Stimulated activated CD4-positive, alpha-beta T cell treated with anti-CD3 and anti-CD28 coated beads, Interleukin-12 subunit alpha, Interleukin-12 subunit beta, amount 100 ng/mL, for 24 hours (primary cell): ENCODE measurements at places on chromosomes 4 and X.
A peak's percentile ranks its signal among the peaks of the same experiment; 100 is the strongest.

DNA sequence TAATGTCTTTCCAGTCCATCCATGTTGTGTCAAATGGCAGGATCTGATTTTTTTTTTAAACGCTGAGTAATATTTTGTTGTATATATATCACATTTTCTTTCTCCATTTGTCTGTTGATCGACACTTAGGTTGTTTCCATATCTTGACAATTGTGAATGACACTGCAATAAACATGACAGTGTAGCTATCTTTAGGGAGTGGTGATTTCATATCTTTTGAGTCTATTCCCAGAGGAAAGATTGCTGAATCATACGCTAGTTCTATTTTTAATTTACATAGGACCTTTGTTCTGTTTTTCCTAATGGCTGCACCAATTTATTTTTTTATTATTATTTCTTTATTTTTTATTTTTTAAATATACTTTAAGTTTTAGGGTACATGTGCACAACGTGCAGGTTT is 470.7 kb downstream of the CCSER1 start:
- DNase-seq = no peak

GRCh38 chr4:141132709-141133145 is 542 bp downstream of the RNF150 start:
- no peak for DNase-seq

- DNase-seq = no peak
Measured at GRCh38 chr4:154004507-154005170, 215.8 kb upstream of the SFRP2 start.

DNA sequence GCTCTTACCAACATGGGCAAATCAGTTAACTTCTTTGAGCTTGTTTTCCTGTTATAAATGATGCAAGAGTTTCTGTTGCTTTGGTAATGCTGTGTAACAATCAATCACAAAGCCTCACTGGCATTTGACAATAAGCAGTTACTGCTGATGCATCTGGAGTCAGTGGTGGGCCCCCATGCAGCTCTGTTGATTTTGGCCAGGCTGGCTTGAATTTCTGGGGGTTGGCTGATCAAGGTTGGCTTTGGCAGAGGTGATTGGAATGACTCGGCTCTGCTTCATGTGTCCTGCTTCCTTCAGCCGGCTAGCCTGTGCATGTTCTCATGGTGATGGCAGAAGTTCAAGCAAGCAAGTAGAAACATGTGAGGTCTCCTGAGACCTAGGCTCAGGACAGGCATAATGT is 90.4 kb downstream of the PHEX start:
- DNase-seq = no peak

- DNase-seq = peak; percentile 29
Measured at GRCh38 chr4:24470666-24471485, 113.5 kb downstream of the DHX15 start.

- no peak for DNase-seq
Measured at GRCh38 chrX:40933132-40933705, 152.0 kb upstream of the USP9X start.

- DNase-seq = no peak
Measured at GRCh38 chrX:115017455-115017854, at the start of gene IL13RA2. Gene IL13RA2 (minus strand): TSS chrX:115017616. CDS start chrX:115017269, 347 bp downstream.

- no peak for DNase-seq
Measured at GRCh38 chrX:42366181-42366580, 411.8 kb downstream of the PPP1R2C start.

DNA sequence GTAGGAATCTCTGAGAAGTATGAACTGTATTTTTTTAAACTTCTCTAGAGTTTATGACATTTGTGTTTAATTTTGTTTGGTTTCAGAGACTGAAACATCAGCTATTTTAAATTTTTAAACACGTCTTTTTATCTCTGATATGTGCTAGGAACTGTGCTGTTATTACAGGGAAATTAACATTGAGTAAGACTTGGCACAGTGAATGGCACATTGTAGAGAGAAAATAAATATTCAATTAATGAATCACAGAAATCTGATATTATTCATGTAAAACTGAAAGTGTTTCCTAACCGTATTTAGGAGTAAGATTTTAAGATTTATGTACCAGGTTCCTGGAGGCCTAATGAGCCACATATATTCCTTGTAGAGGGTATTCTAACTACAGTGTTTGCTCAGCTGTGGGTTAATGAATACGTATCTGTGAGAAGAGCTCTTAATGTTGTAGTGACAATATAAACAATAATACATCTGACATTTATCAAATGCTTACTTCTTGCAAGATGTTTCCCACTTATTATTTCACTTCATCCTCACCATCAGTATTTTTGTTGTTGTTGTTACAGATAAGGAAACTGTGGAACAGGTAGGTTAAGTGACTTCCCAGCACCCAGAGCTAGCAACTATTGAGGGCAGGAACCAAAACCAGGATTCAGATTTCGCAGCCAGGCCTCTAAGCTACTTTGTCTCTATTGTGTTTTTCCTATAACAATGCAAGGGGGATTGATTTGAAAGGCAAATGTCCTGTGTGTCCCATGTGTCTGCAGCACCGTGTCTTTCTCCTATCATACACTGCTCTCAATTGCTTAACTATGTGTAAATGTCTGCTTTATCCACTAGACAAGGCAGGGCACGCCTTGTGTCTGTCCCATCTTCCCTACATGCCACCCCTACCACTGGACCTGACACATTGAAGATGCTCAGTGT is 121.1 kb upstream of the FAM9C start:
- DNase-seq = no peak

- no peak for DNase-seq
Measured at GRCh38 chr4:3716631-3717235, 49.5 kb upstream of the ADRA2C start.

GRCh38 chr4:31458813-31459212 is 738.6 kb downstream of the PCDH7 start:
- DNase-seq = no peak

DNA sequence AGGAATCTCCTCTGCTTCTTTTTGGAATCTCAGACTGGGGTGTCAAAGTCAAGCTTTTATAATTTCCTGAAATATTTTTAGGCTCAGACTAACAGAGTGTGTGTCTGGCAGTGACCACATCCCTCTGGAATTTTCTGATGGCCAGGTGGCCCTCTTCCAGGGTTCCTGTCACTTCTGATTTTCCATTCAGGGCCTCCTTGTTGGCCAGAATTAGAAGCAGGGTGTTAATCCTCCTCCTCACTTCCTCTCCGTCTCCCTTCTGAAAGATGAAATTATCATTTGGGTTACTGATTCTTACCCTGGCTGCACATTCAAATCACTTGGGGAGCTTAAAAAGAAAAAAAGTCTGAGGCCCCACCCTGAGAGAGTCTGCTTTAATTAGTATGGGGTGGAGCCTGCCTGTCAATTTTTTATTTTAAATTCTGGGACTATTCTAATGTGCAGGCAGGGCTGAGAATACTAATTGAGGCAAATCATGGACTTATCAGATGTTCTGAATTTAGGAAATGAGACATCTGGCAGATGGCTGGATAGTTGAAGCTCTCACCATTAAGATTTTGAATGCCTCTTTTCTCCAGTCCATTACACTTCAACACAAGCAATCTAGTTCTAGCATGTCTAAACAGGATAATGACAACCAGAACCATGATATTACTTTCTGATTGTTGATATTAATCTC is 43.2 kb downstream of the HAND2 start:
- no peak for DNase-seq

DNA sequence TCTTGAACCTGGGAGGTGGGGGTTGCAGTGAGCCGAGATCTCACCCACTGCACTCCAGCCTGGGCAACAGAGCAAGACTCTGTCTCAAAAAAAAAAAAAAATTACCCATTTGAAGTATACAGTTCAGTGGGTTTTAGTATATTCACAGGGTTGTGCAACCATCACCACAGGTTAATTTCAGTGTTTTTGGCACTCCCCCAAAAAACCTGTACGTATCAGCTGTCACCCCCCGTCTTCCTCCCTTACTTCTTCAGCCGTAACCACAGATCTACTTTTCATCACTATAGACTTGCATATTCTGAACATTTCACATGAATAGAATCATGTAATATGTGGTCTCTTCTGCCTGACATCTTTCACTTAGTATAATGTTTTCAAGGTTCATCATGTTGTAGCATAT is 11.7 kb upstream of the PTTG2 start:
- no peak for DNase-seq

DNA sequence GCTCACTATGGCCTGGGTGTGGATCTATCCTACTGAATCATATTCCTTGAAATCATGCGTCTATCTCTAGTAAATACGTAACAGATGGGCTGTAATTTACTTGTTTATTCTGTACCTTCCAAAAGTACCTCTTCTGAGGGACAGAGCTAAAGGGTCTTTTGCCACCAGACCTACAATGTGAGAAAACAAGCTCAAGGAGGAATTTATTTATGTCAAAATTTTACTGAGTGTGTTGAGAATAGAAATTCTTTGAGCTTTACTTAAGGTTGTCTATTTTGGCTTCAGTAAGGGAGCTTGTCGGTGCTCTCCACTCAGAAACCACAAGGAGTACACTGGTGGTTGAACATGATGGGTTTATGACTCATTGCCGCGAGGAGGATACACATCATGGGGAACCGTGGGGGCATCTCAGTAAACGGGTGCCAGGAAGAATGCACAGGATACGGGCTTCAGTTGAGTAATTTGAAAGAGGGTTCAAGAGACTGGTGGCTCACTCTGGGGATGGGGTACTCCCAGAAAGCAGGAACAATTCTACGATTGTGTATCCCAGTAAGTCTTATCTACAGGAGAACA is 3.0 kb downstream of the ANK2 start:
- no peak for DNase-seq

- DNase-seq = no peak
Measured at GRCh38 chr4:189090174-189090814, 850.4 kb upstream of the FRG1 start.

DNA sequence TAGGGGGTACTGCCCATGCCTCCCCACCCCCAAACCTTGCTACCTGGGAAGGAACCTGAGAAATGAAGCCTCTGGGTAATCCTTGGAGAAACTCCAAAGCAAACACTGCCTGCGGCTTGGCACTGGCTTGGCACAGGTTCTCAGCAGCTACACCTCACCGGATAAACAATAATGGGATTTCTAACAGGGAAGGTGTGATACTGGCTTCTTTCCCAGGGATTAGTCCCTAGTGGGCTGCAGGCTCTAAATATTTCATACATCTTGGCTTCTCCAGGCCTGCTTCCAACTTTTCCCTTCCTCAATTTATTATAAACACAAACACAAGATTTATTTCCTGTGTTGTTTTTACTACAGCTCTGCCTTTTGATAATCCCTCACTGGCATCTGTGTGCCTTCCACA is 12.5 kb downstream of the SEC24D start:
- no peak for DNase-seq

DNA sequence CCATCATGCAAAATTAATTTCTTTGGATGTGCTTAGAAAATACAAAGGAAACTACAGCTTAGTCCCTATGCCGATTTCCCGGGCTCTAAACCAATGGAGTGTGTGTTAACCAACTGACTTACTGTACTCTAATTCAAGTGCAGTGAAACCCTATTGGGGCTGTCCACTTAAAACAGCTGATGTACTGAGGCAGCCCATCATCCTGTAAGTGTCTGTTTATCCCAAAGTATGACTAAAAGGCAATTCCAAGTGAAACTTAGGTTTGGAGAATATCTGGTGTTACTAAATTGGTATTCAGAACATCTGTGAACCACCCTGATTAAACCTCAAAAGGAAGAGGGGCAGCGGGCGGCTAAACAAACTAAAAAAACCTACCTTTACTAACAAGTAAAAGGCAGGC is 79.7 kb downstream of the GATB start:
- no peak for DNase-seq

DNA sequence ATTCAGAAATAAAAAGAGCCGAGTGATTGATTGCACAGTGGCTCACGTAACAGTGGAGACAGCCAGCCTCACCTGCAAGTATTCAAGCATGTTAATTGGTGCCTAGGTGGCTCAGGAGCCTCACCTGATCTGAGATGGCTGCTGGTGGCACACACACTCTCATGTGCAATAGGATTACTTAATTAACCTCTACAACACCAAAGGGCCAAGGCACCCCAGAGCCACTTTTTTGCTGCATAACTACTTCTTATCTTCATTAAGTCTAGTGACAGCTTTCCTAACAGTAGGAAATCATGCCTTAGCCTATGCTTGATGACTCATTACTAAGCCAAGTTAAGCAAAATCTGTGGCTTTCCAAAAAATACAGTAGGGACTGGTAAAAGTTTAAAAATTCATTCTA is 117.3 kb upstream of the NOCT start:
- DNase-seq = no peak

GRCh38 chr4:71006203-71006907 is 12.9 kb downstream of the DCK start:
- DNase-seq = no peak

DNA sequence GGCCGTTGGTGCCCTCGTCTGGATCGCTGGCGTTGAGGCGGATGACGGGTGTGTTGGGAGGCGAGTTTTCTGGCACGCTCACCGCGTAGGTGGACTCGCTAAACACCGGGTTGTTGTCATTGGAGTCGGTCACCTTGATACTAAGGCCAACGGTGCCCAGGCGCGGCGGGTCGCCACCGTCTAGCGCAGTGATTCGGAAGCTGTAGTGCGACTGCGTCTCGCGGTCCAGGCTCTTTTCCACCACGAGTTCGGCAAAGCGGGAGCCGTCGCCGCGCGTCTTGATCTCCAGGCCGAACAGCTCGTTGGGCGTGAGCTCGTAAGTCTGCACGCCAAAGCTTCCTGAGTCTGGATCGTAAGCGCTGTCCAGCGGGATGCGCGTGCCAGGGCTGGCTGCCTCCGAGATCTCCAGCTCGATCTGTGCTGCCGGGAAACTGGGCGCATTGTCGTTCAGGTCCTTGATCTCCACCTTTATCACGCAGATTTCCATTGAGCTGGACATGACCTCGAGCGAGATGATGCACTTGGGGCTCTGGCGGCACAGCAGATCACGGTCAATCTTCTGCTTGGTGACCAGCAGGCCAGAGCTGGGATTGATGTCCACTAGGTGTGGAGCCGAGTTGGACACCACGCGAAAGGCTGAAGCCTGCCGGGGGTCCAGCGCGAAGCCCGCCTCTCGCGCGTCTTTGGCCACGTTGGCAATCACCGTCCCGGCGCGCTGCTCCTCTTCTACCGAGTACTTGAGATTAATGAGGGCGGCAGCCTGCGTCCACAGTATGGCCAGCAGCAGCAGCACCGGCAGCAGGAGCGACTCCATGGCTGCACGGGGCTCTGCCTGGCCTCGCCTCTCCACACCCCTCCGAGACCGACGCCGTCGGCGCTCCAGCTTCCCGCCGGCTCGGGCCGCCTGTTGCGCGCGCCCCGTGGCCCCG is 2.0 kb downstream of the PCDH19 start:
- no peak for DNase-seq

- DNase-seq = no peak
Measured at GRCh38 chr4:173748353-173748752, 218.3 kb upstream of the HAND2 start.

DNA sequence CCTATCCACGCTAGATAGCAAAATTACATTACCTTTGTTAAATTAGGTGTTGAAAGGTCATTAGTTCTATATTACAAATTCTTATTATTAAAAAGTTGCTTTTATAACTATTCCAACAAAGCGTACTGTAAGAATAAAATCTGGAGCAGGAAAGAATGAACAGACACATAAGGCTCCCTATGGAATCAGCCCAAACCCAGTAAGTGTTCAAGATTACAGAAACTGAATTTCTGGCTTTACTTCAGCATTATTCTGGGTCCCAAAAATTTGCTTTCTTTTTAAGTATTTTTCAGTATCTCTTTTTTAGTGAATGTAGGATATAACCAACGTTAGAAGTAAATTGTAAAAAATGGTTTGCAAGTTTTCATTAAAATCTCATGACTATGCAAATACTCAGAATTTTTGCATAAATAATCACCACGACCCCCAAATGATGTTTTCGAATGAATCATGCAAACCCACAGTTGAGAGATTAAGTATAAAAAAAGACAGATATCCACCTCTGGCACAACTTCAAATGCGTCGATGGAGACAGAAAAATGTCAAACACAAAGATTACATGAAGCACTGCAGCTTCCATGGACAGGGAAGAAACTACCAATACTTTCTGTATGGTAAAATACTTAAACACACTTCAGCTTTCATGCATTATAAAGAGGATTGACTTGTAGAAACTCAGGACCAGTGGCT is 238.5 kb downstream of the RASL11B start:
- DNase-seq = no peak
